Stimulated activated CD4-positive, alpha-beta T cell treated with anti-CD3 and anti-CD28 coated beads, Interleukin-15, amount 100 ng/mL, for 1 hour (primary cell): ENCODE measurements at places on chromosomes 3 and 15.

- no peak for DNase-seq
Observed at GRCh38 chr3:111314181-111314873, 227.7 kb upstream of the CD96 start.

DNA sequence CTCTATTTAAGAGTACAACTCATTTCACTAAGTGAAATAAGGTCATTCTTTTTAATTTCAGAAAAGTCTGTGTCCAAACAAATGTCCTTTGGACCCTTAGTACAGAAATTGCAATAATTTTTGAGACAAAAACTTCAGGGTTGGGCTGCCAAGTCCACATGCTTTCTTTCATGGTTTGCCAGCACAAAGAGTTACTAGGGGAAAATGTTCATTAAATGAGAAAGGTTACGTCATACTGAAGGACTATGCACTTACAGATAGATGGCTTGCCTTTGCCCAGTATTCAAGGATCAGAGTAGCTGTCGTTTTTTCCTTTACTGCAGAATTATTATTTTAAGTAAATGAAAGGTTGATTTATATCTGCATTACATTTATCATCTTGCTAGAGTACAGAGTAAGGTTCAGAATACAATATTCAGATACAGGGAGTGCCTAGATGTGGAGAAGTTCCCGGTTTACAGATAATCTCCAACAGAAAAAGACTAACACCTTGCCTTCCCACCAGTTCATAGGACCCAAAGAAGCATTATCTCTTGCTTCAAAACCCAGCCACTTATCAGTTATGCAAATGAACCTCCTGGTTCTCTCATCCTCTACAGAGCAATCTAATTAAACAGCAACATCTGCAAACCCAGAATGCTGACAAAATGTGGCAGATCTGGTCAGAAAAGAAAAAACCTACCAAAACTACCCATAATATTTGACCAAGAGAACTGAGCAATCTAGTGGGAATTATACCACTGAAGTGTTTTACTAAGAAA, 179.3 kb downstream of the FRMD5 start:
- DNase-seq, result no peak

- DNase-seq, result no peak
Observed at GRCh38 chr3:73848173-73848906, 223.6 kb upstream of the PDZRN3 start.

GRCh38 chr3:55543181-55543614, 56.1 kb upstream of the WNT5A start:
- DNase-seq, result no peak

GRCh38 chr3:154161806-154162205, 40.6 kb downstream of the ARHGEF26 start:
- DNase-seq, result no peak

DNA sequence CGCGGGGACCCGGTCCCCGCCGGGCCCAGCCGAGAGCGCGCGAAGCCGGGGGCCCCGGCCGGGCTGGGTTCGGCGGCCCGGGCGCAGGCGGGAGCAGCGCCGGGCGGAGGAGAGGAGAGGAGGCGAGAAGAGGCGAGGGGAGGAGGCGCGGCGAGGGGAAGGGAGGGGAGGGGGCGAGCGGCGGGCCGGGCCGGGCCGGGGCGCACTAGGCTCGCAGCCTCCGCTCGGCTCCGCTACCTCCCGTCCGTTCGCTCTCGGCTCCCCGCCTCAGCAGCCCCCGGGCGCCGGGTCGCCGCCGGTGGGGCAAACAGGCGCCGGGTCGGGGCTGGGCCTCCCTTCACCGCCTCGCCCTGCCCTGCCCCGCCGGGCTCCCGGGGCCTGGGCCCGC, 351 bp downstream of the INSYN1 start:
- DNase-seq, result no peak

GRCh38 chr3:170480111-170480510, 61.4 kb downstream of the CLDN11 start:
- no peak for DNase-seq

- DNase-seq, result no peak
Observed at GRCh38 chr3:28916713-28917499, 364.0 kb upstream of the RBMS3 start.

DNA sequence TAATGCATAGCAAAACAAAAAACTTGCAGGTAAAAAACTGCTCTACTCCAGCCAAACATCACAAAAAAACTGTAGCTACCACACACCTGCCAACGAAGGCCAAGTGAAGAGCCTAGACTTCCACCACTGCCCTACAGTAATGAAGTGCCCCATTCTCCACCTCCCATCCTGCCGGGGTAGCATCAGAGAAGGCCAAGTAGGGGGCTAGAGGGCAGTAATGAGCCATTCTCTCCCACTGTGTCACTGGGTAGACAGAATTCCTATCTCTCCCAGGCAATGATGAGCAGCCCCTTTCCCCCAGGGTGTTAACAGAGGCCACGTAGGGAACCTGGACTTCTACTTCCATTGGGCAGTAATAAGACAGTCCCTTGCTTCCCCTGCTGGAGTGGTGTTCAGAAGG, 9.5 kb downstream of the SEC22C start:
- no peak for DNase-seq

DNA sequence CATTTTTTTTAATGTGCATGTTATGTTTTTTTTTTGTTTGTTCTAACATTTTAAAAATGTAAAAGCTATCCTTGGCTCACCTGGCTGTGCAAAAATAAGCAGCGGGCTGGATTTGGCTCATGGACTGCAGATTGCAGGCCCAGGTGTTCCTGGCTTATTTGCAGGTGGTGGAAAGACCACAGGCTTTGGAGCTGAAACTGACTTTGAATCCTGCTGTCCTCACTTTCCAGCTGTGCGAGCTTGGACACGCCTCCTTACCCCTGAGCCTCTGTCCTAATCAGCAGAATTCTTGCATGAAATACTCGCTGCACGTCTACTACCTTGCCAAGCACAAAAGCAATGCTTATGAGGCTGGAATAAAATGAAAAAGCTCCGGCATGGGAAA, 188.7 kb upstream of the TPM1 start:
- DNase-seq, result no peak

GRCh38 chr15:51253366-51253765, 85.0 kb downstream of the CYP19A1 start:
- DNase-seq, result no peak

DNA sequence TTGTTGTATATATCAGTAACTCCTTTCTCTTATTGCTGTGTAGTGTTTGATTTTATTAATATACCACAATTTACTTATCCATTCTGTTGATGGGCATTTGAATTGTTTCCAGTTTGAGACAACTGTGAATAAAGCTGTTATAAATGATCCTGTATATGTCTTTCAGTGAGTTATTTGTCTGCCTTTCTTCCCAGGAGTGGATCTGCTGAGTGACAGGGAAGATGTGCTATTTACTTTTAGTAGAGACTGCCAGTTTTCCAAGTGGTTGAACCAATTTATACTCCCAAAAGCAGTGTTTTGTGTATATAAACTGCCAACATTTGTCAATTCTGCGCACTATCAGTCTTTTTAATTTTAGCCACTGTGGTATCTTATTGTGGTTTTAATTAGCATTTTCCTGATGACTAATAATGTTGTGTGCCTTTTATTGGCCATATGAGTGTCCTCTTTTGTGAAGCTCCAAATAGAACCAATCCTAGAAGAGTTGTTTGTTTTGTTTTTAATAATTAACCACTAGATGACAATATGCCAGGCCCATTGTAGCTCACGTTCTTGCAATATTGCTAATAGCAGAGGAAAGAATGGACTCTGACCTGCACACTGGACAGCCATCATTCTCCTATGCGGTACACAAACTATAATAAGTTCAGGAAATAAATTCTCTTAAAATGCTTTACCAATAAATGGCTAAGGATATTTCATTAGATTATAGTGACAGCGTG, 25.3 kb downstream of the TRANK1 start:
- no peak for DNase-seq

DNA sequence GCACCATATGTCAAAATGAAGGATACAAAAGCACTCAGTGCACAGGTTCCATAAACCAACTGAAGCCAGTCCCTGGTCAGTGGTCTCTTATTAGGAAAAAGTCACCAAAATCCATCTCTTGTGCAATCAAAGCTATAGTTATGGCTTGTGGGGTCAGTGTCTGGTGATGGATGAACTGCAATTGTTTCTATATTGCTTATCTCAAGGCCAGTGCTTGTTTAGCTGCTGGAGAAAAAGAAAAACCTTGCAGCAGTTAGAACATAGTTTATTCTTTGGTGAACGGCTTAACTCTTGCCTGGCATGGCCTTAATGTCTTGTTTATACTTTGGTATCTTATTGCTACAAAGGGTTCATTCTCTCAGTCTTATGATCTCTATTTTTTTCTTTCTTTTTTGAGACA, 2.9 kb upstream of the UQCRC1 start:
- DNase-seq, result no peak

DNA sequence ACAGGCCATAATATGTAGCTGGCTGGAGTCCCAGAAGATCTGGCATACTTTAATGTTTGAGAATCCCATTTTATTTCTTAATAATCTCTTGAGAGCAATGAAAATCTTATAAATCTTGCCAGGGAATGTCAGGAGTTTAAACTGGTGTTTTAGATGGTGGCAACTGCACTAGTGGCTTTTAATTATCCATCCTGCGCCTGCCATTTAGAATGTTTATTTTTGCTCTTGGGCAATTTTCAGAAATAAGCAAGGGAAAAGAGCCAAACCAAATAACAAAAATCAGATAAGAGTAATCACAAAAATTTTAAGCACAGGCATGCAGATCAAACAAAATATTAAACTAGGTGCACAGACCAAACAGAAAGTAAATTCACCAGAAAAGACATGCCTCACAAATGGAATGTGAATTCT, 41.9 kb upstream of the UBP1 start:
- DNase-seq, result no peak

- DNase-seq, result no peak
Observed at GRCh38 chr3:61146010-61146890, 105.0 kb downstream of the FHIT start.

DNA sequence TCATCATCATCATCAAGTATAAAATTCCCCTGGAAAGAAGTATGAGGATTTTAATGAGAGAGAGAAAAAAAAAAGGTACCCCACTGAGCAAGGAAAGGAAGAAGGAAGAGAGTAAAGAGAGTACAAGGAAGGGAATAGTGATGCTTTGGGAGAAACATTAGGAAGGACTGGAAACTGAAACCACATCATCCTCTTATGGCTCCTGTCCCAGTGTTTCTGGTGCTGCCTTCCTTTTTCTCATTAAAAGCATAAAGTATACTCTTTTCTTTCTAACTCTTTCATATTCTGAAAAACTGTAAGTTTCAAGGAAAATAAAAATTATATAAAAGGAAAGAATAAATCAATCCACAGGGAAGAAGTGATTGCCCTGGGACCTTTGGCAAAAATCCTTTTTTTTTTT, 616.4 kb upstream of the CBLB start:
- DNase-seq, result no peak

GRCh38 chr3:132293251-132293650, 24.0 kb upstream of the ACP3 start:
- no peak for DNase-seq

- no peak for DNase-seq
Observed at GRCh38 chr3:155325263-155325835, 31.9 kb upstream of the STRIT1 start.

GRCh38 chr3:121155028-121155427, 247.0 kb downstream of the STXBP5L start:
- no peak for DNase-seq

DNA sequence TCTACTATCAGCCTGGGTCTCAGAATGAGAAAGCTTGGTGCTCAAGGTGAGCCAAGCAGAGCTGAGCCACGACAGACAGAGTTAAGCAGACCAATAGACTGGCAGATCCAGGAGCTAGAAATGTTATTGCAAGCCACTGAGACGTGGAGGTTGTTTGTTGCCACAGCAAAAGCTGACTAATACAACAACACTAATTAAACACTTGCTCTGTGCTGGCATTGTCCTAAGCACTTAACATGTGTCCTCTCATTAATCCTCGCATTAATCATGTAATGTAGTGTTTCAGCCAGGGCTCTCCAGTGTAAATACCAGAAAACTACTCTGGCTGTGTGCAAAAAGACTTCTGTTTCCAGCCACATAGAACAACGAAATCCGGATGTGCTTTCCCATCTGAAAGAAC, 11.6 kb upstream of the SPSB4 start:
- no peak for DNase-seq

GRCh38 chr3:33749546-33750210, 31.6 kb upstream of the CLASP2 start:
- DNase-seq, result no peak

- DNase-seq, result no peak
Observed at GRCh38 chr15:31776039-31776438, 254.3 kb upstream of the CHRNA7 start.

GRCh38 chr3:40891186-40891585, 308.1 kb upstream of the CTNNB1 start:
- DNase-seq, result no peak

DNA sequence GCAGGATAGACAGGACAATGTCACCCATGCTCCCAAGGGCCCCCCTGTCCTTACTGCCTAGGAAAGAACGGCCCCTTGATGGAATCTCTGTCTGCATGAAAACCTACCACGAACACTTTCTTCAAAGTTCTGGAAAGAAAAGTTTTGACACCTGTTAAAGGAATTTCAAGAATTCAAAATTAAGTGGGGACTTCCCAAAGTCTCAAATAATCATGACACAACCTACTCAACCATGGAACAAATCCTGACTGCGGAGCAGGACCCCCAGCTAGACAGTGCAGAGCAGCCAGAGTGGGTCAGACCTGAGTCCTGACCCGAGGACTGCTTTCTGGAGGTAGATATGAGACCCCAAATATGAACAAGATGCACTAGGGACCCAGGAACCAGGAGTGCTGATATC, 245.3 kb upstream of the NSMCE3 start:
- no peak for DNase-seq

DNA sequence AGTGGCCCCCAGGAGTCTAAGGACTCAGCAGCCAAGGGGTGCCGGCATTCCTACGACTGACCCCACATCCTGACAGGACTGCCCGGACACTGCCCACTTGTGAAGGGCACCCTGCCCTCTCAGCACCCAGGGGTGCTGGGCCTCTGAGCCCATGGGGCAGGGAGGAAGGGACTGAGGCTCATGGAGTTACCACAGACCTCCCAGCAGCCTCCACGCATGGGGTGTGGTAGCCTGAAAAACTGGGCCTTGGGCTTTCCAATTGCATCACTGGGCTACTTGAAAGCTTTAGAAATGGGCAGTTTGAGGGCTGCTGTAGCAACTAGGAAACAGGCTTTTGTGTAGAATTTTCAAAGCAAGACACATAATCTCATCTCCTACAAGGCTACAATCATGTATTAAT, 13.2 kb downstream of the TKT start:
- no peak for DNase-seq

GRCh38 chr15:100803171-100803440, 76.5 kb upstream of the ALDH1A3 start:
- DNase-seq, result no peak

DNA sequence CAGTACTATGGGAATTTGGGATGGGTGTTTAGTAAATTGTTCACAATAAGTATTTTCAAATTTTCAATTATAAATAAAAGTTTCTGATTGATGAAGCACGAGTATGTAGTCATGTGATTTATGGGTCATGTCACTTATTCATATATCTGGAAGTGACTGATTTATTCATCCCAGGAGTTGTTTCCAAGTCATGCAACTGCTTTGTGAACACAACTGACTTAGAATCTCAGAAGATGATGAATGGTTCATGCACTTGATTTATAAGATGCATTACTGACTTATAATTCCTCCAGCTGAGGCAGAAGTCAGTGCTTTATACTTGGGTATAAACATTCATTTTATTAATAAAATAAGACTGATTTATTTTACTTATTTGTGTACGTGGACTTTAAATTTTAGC, 137.8 kb upstream of the CBLB start:
- no peak for DNase-seq
